A549 treated with DMSO at 1 μM for 4 hours (cell line): ENCODE measurements at places on chromosomes 6 and 20. TPM values are rescaled to one million over a fixed set of nuclear protein-coding genes. Genes with fewer than 3 reads are reported as not detected.

KCNB1 gene
- total RNA-seq, result 0.26 to 1.1 TPM (median 0.29 TPM) in 5 replicates

TSPO2 gene
- total RNA-seq, result not detected in 5 replicates

CCN6 gene
- total RNA-seq, result not detected in 5 replicates

PACRG gene
- total RNA-seq, result 0.12 TPM in 1 of 5 replicates, not detected in the others

C2 gene
- 0.31 to 0.48 TPM (median 0.36 TPM) in 5 replicates for total RNA-seq

OOEP gene
- not detected in 5 replicates for total RNA-seq
